ENCODE measurements at places on chromosomes 4 and X.

GRCh38 chr4:156635051-156635450 lies 336.5 kb downstream of the PDGFC start:
- no peak for DNase-seq

GRCh38 chrX:115330498-115331168 lies 41.1 kb downstream of the LUZP4 start:
- peak; percentile 50 for DNase-seq

- DNase-seq, result no peak
Measured at GRCh38 chrX:117839544-117839943, 277.1 kb downstream of the KLHL13 start.

DNA sequence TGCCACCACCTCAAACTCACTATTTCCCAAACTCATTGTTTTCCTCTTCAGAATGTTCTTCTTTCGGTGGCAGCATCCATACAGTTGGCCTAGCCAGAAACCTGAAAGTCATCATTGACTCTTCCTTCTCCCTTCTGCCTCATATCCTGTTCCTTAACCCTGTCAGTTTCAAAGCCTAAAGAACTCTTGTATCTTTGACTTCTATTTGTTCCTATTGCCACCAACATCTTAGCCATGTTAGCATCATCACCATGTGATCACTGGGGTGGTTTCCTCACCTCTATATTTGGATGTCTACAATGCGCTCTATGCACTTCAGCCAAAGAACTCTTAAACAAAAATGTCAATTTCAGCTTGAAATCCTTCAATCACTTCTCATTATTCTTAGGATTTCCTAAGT lies 29.0 kb downstream of the DDX60L start:
- DNase-seq, result no peak

DNA sequence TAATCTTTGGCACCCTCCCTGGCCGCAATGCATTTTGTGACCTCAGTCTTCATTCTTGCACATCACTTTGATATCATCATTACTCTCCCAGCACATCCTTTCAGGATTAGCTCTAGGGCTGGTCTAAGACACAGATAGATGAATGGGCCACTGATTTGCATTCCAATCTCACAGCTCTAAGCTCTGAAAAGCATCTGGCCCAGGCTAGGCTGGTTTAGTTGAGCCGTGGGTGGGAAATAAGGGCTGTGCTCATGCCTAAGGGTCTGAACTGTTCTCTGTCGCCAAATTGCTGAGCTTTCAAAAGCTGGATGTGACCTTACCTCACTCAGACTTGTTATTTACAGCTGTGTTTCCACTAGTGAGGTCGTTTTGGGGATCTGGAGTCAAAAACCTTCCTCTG lies 30.0 kb upstream of the SLC9A7 start:
- no peak for DNase-seq
